ENCODE measurements at places on chromosomes 16 and 17.

DNA sequence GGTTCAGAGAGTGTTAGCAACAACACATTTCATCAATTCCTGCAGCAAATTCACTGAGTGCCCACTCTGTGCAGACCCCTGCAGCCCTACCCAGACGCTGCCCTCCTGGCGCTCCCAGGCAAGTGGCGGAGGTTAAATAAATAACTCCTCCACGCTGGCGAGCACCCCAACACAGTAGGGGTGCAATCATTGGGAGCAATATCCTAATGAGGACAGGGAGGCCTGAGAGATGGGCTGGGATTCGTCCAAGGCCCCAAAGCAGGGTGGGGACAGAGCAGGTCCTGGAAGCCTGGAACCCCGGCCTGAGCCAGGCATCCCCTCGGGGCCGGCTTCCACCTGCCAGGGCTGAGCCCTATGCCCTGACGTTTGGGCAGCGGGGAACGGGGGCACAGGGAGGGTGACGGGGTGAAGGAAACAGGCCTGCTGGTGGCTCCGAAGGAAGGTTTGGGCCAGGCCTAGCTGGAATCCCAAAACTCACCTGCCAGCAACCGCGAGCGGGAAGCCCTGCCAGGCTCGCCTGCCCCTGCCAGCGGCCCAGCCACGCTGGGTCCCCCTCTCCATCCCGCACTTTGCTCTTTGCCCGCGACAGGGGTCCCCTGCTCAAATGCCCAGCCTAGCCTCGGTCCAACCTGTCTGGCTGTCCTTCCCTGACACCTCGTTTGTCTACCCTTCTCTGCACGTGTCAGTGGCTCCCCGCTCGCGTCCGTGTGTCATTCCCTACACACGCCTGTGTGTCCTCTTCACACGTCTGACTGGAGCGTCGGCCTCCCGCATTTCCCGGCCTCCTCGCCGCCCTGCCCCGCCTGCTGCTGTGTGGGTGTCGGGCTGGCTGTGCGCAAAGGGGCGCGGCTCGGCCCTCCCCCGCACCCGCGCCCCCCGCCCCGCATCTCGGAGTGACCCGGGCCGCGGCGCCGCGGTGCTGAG, 721 bp upstream of the BEAN1 start:
- DNase-seq: no peak

GRCh38 chr16:28298511-28298878, 6.2 kb downstream of the SBK1 start:
- no peak for DNase-seq

- DNase-seq: no peak
Observed at GRCh38 chr17:50191359-50192143, 9.9 kb downstream of the COL1A1 start.

GRCh38 chr16:56950881-56951771, 10.6 kb upstream of the CETP start:
- DNase-seq: no peak

DNA sequence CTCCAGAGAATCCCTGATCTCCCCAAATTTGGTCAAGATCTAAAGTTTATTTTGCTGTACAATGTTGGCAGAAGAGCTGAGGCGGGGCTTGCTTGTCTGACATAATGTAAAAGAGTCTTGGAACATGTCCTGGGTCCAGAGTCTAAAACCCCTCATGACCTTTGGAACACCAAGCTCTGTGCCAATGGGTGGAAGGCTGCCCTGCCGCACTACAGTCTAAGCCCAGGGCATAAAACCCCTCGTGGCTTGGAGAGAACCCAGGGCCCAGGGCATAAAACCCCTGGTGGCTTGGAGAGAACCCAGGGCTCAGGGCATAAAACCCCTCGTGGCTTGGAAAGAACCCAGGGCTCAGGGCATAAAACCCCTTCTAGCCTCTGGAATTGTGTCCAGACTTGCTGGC, 36.7 kb downstream of the CCDC57 start:
- no peak for DNase-seq

DNA sequence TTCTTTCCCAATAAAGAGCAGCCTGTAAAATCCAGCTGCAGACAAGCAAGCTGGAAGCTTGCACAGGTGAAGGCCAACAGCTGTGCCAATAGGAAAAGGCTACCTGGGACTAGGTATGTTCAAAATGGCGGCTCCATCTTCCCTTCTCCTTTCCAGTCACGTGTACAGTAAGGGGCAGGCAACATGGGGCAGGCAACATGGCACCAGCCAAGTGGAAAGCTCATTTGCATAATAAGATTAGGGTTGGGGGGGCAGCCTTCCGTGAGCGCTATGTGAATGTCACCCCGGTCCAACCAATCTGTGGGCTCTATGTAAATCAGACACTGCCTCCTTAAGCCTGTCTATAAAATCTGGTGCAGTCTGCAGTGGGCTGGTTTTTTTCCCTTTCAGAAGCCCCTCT, 31.3 kb downstream of the TVP23A start:
- DNase-seq: no peak
